ENCODE measurements at places on chromosomes 3 and 15.

- DNase-seq: no peak
Observed at GRCh38 chr15:100731267-100732152, 129.1 kb downstream of the ASB7 start.

DNA sequence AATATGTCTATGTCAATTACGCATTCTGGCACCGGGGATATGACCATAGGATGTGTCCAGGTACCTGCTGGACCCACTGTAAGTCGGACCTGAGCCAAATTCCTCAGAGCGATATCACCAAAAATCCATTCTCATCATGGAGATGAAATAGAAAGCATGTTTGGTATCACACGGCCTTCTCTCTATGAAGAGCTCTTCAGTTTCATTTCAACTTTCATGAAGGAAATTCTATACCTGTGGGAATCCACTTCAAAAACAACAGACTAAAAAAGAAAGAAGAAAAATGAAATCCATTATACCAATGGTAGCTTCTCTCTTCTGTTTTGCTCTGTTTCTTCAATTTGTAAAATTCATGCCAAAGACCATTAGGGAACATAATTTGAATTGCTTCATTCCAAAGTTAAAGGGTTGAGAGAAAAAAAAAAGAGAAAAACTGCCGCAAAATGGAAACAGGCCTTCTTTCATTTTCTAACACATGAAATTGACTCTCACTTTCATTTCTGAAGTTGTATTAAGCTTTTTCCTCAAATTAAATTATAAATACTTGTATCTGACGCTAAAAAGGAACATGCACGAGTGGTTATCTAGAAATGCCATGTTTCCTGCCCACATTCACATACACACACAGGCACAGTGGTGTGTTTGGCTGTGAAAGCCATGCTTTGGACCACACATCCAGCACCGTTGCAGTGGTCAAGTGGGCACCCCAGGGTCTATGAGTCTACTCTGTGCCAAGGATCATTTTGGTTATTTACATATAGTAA lies 46.9 kb upstream of the DIPK2A start:
- DNase-seq: no peak

DNA sequence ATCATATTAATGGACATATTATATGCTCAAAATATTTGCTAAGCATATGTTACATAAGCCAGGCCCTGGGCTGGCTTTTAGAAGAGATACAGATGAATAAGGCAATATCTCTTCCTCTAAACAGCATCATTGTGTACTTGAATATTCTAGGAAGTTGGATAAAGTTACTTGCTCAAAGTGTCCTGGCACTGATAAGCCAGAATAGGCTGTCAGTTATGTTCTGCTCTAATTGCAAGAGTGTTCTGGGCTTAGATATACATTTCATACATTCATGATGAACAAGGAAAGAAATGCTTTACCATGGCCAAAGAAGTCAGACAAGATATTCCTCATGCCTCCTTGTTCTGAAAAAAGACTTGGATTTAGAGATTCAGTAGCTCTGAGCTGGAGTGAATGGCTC lies 40.7 kb downstream of the KBTBD12 start:
- DNase-seq: no peak

DNA sequence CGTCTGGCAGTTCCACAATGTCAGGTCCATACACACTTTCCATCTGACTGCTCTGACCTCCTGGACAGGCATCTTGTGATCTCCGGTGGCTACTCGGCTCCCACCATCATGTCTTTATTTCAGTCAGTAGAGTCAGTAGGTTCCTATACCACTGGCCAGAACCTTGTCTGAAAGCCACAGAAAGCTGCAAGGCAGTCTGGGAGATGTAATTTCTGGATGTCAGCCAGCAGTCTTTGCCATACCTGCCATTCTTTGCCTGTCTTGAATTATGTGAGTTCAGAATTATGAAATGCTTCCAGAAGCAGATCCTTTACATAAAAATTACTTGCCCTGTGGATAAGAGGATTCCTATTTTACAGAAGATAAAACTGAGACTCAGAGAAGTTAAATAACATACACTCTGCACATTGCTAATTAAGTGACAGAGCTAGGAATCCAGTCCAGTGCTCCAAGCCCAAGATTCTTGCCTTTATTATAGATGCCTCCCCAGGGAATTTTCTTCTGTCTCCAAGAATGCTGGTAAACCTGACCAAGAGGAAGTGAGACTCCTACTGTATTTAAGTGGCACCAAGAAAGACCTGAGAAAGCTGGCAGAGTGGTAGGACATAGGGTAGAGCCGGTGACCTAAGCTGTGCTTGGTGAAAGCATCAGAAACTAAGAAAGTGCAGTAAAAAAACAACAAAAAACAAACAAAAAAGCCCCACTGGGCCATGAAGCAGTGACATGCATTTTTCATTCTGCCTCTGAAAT lies 75.6 kb downstream of the IQCH start:
- no peak for DNase-seq

DNA sequence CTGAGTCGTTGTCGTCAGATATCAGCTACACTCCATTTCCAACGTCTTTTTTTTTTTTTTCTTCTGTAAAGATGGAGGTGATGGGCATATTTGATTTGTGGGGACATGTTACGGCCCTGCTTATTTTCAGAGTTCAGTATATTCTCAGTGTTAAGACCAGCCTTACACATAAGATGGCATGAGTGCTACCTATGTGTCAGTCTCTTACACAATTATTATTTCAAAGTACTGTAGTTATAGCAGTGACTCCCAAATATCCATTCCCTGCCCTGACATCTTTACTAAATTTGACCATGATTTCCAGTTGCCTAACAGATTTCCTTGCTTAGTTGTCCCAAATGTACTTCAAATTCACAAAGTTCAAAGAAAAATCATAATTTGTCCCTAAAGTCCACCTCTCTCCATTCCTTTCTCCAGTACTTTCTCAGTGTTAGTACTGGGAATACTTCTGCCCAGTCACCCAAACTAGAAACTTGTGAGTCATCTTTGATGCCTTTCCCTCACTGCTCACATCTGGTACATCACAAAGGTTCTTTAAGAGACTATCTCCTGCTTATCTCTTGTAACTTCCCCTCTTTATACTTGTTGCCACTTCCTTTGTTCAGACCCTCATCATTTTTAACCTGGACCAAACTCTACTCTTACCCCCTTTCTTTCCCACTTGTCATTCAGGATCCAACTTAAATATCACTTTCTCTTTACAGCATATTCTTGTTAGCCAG lies 67.0 kb downstream of the ZNF609 start:
- peak; percentile 21 for DNase-seq

DNA sequence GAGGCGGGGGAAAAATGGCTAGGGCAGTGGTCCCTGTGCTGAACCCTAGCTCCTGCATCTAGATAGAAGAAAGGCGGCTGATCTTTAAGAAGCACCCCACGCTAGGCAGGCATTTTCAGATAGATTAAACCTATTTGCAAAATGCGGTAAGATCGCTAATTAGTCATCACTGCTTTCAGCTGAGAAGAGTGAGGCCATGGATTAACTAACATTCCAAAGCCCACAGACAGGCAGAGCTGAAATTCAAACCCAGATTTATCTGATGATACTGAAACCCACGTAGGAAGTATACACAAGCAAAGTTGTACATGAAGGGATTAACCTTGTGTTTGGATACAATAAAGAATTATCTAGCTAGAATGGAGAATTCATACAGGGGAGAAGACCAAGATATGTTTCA lies 4.8 kb downstream of the ADPGK start:
- DNase-seq: no peak

- DNase-seq: no peak
Observed at GRCh38 chr3:139361276-139361675, 17.5 kb downstream of the MRPS22 start.

DNA sequence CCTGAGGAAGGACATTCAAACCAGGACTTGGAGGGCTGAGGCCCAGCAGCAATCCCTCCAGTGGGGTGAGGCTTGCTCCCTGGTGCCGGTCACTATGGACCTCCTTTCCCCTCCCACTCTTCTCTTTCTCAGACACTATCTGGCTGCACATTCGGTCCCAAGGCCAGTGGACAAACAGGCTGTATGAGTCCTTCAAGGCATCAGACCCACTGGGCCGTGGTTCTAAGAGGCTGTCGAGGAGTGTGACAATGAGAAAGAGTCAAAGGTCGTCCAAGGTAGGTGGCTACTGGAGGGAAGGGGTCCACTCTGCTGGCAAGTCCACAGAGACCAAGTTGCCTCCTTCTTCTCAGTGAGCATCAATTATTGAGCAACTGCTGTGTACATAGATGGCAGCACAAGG lies 28.0 kb downstream of the NOX5 start:
- no peak for DNase-seq

DNA sequence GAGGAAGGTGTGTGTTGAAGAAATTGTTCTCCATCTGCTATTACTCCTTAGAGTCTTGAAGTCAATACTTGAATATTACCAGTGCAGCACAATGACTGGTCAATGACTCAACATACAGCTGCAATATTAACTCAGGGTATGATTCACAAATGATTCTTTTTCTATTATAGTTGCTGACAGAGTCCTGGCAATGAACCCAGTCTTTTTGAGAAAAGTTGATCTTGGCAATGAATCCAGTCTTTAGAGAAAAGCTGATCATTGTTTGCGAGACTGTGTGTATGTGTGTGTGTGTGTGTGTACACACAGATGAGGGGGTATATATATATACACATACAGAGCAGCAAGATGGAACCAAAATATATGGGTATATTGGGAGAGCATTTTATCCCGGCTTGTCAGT lies 315.1 kb downstream of the ZNF385D start:
- DNase-seq: no peak

- no peak for DNase-seq
Observed at GRCh38 chr3:72738752-72739530, 109.3 kb downstream of the SHQ1 start.

- DNase-seq: no peak
Observed at GRCh38 chr15:23859008-23859407, 171.9 kb upstream of the NDN start.

- DNase-seq: no peak
Observed at GRCh38 chr15:65336493-65337435, 32.3 kb downstream of the RNU5B-1 start.

DNA sequence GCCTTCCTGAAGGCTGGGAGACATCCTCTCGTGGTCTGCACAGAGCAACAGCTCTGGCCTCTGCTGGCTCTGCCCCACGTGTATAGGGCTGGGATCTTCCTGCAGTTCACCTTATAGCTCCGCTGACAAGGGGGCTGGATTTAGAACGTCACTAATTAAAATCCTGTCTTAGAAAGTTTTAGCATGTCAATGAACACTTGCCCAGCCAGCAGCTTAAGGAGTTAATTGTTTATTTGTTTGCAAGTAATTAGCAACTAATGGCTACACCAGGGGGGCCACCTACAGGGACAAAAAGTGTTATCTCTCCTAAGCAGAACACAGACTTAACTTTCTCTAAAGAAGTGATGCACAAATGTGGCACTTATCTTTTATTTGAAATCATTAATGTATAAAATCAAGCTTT lies at the start of gene HESX1:
HESX1 (minus strand) TSS at position 84 of the 403 bp plus-strand sequence; CDS start at position 24, 60 bp downstream.
- no peak for DNase-seq

- DNase-seq: no peak
Observed at GRCh38 chr3:59380146-59380545, 330.3 kb upstream of the CFAP20DC start.

GRCh38 chr3:80097674-80098073 lies 329.9 kb upstream of the ROBO1 start:
- DNase-seq: no peak

DNA sequence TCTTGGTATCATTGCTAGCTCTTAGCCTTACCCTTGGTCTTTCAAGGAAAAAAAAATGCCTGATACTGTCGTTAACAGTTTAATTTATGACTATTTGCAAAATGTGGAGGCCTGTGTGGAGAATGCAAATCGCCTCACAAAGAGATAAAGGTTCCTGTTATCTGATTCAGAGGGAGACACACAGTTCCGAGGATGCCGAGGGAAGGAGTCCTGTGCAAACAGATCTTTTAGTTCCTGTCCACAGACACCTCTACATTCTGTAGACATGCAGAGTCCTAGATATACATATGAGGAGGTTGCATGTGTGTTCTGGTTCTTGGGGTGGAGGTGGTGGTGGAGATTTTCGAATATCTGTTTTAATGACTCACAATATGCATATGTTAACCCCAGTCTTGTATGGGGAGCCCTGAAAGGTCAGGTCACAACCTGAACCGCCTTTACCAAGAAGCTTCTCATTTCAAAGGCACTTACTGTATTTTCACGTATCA lies 5.7 kb downstream of the NR2F2 start:
- DNase-seq: no peak

- DNase-seq: peak; percentile 30
Observed at GRCh38 chr3:161423911-161424522, 52.7 kb upstream of the SPTSSB start.

DNA sequence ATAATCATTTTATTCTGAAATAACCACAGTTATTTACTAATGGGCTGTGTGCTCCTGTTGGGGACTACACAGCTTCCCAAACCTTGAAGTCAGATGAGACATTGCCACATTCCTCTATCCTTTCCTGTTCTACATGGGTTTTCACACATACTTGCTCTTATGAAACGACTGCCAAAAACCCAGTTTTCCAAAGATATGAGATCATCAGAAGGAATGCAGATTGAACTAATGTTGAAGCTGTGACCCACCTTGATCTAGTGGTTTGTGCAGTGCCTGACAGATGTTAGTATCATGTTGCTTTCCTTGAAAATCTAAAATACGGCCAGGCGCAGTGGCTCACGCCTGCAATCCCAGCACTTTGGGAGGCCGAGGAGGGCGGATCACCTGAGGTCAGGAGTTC lies 144.6 kb downstream of the VGLL4 start:
- DNase-seq: peak; percentile 83

- no peak for DNase-seq
Observed at GRCh38 chr3:50658416-50658815, 16.3 kb upstream of the DOCK3 start.

GRCh38 chr3:140308535-140308934 lies 369.3 kb upstream of the TRIM42 start:
- DNase-seq: no peak

DNA sequence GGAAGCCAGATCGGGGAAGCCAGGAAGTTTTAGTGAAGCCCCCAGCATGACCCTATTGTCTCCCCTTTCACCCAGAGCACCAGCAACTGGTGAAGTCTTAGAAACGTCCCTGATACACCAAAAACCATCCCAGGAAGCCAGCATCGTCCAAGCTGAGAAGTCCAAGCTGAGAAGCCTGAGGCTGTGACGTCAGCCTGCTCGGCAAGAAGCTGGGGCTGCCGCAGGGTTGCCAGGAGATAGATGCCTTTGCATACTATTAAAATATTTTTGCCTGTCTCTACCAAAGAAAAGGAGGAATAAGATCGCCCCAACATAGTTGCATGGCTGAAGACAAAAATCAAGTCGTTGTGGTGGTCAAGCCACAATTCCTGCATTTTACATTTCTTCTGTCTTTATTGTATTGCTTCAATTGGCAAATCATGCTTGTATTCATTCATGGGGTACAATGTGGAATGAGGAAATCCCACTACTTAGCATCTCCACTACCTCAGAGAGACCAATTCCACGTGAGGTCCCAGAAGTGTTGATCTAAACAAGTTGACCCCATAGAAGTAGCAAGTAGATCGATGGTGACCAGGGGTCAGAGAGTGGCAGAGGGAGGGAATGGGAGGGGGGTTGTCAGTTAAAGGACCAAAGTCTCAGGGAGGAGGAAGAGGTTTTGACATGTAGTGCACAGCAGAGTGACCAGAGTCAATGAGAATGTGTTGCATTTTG lies 19.6 kb upstream of the EMC3 start:
- DNase-seq: no peak
